ENCODE measurements at places on chromosomes 2 and 18.

DNA sequence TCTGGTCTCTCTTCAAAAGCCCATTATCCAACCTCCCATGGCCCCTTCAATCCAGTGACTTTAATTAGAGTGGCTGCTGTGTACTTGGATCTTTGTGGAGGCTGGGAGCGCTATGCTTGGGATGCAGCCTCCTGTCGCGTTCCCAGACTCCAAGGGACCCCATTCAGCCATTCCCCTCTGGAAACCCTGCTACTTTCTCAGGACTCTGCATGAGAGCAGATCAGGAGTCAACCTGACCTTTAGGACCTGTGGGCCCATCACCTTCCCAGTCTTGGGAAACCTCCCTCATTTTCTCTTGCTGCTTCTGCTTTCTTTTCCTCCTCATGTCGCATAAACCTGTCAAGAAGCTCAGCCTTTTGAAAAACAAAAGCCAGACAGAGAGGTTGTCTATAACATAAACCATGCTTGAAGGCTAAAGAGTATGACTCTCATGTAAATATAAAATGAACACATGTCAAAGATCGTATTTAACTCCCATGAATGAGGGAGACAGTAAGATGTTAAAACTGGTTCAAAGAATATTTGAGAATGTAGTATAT, 143.1 kb upstream of the PELI1 start:
- no peak for DNase-seq

DNA sequence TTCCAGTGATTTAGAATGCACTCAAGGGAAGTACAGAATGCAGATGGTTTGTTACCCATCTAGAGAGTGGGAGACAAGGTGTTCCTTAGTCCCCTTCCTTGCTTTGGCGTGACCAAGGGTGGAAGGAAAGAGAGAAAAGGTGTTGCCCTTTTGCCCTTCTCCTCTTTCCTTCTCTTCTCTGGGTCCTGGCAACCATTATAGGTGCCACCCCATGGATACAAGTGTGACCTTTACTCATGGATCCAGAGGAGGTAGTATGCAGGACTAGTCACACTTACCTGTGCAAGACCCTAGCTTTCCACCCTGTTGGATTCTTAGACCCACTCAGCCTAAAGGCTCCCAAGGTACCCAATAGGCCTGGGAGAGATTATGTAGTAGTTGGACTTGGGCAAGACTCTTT, 11.6 kb upstream of the RBFA start:
- DNase-seq = peak; percentile 40

DNA sequence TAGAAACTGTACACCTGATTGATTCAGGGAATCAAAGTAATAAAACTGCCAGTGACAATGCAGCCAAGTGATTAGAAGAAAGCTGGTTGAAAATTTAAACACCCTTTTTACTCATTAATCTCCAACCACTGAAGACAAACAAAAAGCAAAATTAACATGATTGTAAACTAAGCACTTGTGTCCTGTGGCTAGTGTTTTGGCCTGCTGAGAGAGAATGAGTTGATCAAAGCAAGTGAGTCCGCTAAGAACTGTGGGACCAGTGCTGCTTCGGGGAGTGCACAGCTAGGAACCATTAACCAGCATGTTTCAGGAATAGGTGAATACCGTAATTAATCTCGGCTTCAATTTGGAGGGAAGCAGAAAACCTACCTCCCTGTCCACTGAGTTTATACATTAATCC, 13.6 kb upstream of the PAPOLG start:
- no peak for DNase-seq

- DNase-seq = peak; percentile 47
These were observed 57.0 kb downstream of the ZNF407 start for GRCh38 chr18:74654638-74655037.

GRCh38 chr2:32832821-32833220, 113.9 kb upstream of the LTBP1 start:
- DNase-seq = peak; percentile 4

DNA sequence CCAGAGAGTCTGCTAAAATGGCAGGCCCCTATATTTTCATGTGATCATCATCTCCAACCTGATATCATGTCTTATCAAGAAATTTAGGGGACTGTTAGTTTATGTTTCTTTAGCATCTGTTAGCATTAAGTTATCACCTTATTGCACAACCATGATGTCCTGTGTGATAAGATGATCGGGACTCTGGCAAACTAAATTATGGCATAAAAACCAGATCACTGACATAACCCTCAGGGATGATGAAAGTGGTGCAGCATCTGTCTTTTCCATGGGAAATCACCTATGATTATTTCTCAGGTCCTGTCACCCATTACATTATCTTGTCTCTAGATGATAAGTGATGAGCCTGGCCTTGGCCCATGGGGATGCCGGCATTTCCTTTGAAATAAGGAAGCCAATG, 458.6 kb upstream of the DCC start:
- no peak for DNase-seq

DNA sequence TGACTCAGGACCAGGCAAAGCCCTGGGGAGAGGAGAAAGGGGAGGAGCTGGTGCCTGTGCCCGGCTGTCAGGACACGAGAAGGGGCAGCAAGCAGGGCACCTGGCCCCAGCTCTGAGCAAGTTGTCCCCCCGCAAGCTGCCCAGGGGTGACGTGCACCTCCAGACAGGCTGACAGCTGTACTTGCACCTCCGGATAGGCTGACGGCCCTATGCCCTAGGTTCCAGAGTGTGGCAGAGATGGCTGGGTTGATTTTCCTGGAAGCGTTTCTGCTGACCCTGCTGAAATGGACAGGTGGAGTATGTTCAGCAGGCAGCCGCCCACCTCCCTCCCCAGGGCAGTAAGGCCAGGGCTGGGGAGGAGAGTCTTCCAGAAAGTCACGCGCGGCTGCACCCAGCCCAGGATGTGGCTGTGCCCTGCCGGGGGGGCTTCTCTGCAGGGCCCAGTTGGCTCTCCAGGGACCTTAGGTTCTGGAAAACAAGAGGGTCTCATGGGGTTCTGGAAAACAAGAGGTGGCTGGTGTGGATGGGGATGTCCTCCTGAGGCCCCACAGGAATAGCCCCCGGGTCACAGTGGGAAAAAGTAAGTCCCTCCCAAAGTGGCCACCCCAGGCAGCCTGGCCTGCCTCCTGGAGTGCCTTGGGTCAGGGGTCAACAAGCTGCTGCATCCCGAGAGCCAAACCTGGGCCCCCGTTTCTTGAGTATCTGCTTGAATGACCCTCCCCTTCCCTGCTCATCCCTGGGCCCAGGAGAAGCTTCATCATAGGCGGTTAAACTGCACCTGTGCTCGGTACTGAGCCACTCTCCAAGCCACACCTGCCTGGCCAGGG, 71.4 kb upstream of the OTOS start:
- no peak for DNase-seq

GRCh38 chr2:9441556-9441955, 18.1 kb downstream of the CPSF3 start:
- DNase-seq = no peak

GRCh38 chr18:2967820-2968219, 45.1 kb downstream of the LPIN2 start:
- DNase-seq = no peak

DNA sequence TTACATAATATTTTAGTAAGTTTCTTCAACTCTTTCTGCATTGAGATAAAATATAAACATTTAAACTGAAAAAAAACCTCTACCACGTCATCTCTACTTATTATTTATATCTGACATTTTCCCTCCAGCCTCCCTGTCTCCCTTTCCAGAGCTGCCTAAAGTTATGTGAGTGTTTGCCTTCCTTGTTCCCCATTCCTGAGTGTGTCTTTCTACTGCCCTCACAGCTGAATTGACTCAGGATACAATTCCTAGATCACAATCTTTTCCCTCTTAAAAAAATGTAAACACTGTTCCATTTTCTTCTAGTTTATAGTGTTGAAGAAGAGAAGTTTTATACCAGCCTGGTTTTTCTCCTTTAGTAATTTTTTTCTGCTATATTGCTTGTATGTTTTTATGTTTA, 5.3 kb downstream of the TRPM8 start:
- DNase-seq = no peak

GRCh38 chr2:138223319-138223718, 259.0 kb downstream of the HNMT start:
- DNase-seq = no peak

GRCh38 chr2:113876503-113877387, 13.1 kb upstream of the ACTR3 start:
- DNase-seq = no peak

- DNase-seq = no peak
These were observed 164.3 kb downstream of the MIB1 start for GRCh38 chr18:21904856-21905255.

DNA sequence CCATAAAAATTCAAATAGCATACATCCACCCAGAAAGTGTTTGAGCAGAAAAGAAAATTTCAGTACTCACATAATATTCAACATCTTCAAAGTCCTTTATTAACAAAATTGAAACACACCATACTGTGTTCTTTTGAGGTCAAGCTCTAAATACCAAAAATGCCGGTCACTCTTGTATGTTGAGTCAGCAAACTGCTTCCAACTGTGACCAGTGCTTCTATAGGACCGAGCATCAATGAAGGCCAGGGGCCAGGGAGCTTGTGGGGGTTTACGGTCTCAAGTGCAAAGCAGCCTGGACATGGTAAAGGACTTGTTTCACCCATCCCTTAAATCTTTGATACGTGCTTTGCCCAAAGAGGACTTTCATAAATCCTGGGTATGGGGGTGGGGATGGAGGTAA, 112.7 kb upstream of the REV1 start:
- peak; percentile 81 for DNase-seq

DNA sequence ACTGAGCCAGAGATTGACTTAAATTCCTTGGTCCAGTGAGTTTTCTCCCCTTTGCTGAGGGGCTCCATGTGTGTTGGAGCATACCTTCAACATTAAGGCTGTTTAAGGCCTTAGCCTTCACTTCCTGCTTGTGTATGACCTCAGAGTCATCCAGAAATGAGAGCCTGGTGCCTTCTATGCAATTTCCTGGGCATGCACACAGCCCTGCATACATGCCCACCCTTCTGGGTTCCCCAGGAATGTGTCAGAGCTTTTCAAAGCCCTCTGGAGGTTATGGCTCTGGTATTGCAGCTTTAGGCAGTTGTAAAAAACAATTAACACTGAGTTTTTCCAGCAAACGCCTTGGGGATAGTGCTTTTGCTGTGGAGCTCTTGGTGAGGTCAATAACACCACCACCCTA, 16.7 kb downstream of the IL1R1 start:
- DNase-seq = peak; percentile 61

DNA sequence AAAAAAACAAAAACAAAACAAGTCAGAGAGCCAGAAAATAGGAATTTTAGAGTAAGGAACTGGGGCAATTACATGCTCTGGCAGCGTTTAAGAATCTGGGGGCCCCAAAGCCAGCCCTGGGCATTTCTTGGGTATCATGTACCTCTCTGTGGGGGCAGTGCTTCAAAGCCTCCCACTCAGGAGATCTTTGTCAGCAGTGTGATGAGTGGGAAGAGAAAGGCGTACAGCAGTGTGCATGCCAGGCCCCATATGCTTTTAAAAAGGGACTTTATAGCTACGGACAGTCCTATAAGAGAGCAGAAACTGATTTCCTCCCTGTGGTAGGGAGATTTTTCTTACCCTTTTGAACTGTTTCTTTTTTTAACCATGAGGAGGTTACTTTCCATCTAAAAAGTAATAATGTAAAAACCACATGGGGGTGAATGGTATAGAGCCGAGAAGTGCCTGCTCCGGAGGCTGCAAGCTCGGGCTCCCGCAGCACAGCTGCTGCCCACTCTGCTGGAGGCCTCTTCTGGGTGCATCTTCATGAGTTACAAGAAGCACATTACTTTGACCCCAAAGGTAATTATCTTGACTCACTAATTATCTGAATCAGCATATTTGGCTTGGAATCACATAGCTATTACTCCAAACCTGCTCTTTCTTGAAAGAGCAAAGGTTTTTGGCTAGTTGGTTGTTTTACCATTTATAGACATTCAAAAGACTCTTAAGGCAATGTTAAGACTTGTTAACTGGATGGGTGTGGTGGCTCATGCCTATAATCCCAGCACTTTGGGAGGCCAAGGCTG, 46.4 kb downstream of the PROC start:
- DNase-seq = no peak

- DNase-seq = no peak
These were observed 98.7 kb upstream of the ST3GAL5 start for GRCh38 chr2:85987266-85988174.

GRCh38 chr2:190468814-190469569, 60.8 kb downstream of the MFSD6 start:
- peak; percentile 97 for DNase-seq

DNA sequence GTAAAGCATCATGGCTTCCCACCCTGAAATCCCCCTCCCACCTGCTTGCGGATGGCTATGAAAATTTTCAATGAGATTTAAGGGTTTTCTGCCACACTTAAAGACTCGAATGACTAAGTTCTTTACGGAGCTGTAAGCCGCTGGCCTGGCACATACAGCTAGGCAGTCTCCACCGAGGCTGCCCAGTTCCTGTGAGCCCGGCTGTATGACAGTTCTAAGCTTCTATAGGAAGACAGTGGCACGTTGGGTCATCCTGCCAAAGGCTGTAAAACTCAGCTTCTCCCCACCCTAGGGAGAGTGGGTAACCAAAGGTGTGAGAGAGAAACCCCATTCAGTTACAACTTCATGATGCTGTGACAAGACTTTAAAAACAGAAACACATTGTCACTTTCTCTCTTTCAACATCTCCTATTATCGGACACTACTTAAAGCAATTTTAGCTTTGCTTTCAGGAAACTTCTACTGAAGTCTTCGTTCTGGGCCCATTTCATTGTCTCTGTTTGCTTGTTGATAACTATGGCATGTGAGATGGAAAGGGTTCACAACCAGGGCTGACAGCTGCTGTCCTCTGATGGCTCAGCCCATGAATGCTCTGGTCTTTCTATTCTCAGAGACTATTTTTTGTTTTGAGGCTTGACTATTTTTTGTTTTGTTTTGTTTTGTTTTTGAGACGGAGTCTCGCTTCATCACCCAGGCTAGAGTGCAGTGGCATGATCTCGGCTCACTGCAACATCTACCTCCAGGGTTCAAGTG, 7.1 kb downstream of the CASP8 start:
- DNase-seq = no peak

DNA sequence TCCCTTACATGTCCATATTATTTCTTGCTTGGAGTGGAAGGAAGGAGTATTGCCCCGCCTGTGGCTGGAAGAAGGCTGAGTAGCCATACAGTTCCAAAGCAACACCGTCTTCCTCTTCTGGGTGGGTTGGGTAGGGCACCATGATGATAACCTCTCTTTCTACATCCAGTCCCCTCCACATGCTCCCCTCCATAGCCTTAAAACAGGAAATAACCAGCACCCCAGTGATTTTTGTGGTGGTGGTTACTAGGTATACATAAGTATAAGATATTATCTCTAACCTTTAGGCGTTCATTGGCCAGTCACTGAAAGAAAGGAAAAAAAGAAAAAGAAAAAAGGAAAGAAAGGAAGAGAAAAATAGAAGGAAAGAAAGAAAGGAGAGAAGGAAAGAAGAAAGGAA, 63.1 kb downstream of the CXCR4 start:
- DNase-seq = no peak

GRCh38 chr2:234935311-234935710, 16.5 kb upstream of the SH3BP4 start:
- DNase-seq = no peak

GRCh38 chr2:86466306-86466705, 25.1 kb downstream of the KDM3A start:
- no peak for DNase-seq

- DNase-seq = no peak
These were observed 40.1 kb downstream of the DDX18 start for GRCh38 chr2:117854610-117855009.

GRCh38 chr18:36464126-36464651, 166.7 kb downstream of the FHOD3 start:
- no peak for DNase-seq

- no peak for DNase-seq
These were observed 16.5 kb upstream of the VIT start for GRCh38 chr2:36680012-36680411.

GRCh38 chr2:159317392-159318088, 31.0 kb upstream of the WDSUB1 start:
- DNase-seq = no peak

Data from GM23248 (cell line).